T-helper 2 cell treated with Interferon-gamma antibody and Interleukin-4, amounts not matched to agents 5 μg/mL and 100 μg/mL, for 36 hours (primary cell): ENCODE measurements at places on chromosomes 2 and 18.

DNA sequence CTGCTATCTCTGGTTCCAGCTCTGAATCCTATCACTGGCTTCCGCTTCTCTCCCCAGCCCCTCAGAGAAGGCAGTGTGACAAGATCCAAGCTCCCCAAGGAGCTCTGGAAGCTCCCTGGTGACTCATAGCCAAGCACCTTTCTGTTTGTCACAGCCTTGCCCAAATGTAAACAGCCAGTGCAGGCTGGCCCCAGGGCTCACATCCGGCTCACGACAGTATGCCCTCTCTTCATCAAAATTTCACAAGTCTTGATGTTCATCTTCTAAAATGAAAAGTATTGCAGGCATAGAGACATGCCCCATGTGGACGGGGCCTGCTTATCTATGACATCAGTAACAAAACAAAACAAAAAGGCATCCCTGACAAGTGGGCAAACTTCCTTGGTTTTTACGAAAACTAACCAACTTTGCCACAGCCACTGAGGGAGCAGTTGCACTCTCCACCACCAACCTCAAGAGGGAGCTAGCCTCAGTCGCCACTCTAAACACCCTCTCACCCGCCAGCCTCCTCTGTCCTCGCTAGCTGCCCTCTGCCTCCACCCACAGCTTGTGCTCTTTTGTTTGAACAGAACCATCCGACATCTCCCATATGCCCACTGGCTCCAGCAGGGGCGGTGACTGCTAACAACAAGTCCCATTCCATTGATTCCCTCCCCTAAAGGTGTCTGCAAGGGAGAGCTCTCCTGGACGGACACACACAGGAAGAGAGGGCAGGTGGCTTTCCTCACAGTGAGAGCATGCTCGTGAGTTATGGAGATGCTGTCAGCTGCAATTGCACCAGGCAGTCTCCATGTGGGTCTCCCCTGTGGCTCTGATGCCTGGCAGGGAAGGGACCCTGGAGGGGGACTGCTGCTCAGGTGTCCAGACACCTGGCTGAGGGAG is 71.0 kb upstream of the DAPL1 start:
- H3K36me3 ChIP-seq = no peaks in the 10 kb centered on the region
- no peak overlapping the region for H3K27ac ChIP-seq
- H3K27me3 ChIP-seq = no peaks in the 10 kb centered on the region

GRCh38 chr2:180048251-180048650 is 41.2 kb upstream of the CWC22 start:
- no peaks in the 10 kb centered on the region for H3K36me3 ChIP-seq
- H3K4me1 ChIP-seq = peaks cover 2% of the 10 kb centered on the region
- H3K27ac ChIP-seq = no peak overlapping the region
- peaks cover 3% of the 10 kb centered on the region for H3K27me3 ChIP-seq
- H3K4me3 ChIP-seq = no peak overlapping the region

GRCh38 chr18:76963936-76964335 is 141.6 kb downstream of the ZNF236 start:
- H3K36me3 ChIP-seq = peaks cover 46% of the 10 kb centered on the region
- peak overlapping the region; percentile 29 for H3K27ac ChIP-seq
- H3K27me3 ChIP-seq = no peaks in the 10 kb centered on the region
- no peak for DNase-seq

- no peak overlapping the region for H3K4me3 ChIP-seq
- H3K27me3 ChIP-seq = no peaks in the 10 kb centered on the region
- no peak overlapping the region for H3K27ac ChIP-seq
- H3K4me1 ChIP-seq = no peaks in the 10 kb centered on the region
Measured at GRCh38 chr18:45910405-45911023, 56.6 kb downstream of the EPG5 start.

GRCh38 chr2:101340141-101340551 is 31.6 kb upstream of the RNF149 start:
- H3K4me1 ChIP-seq = peaks cover 36% of the 10 kb centered on the region
- H3K27me3 ChIP-seq = peaks cover 10% of the 10 kb centered on the region
- no peak for DNase-seq
- H3K4me3 ChIP-seq = peak overlapping the region; percentile 42
- no peak overlapping the region for H3K27ac ChIP-seq
- no peaks in the 10 kb centered on the region for H3K36me3 ChIP-seq

DNA sequence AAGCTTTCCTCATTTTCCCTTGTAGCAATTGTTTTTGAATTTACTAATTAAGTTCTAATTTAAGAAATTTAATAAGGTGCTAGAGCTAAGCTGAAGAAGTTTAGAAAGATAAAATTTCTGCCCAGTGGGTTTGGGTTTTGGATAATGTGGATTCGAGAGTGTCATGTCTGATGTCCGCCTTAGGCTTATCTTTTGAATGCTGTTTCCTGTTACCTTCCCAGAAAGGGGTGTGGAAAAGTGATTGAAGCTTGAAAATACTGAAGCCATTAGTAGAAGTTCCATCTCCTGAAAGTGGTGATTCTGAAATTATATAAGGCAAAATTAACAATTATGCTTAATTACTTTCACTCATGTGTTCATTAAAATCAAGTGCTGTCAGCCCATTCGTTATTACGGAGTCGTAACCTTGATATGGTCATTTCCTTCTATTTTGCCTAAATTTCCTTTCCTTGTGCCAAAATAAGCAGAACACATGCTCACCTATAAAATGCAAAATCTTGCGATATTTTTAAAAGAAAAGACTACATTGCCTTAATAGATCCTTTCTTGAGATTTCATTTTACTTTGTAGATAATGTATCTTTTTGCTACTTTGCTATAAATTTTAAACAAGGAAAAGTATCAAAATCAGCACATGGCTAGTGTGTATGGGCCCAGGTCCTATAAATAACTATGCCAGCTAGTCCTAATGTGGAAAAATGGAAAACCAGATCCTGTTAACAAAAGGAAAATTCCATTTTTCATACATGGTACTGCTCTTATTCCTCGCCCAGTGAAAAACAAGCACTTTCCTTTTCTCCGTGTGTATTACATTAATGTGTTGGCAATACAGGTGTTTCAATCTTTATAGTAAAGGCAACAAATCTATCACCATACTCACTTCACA is 97.3 kb downstream of the ICOS start:
- DNase-seq = no peak
- peaks cover 4% of the 10 kb centered on the region for H3K4me1 ChIP-seq
- H3K36me3 ChIP-seq = peaks cover 2% of the 10 kb centered on the region
